NCI-H146 (cell line): ENCODE measurements at places on chromosomes 2 and 18.

- no peak for DNase-seq
Measured at GRCh38 chr2:237128026-237128703, 42.5 kb downstream of the COPS8 start.

GRCh38 chr2:219209236-219210195 is 2.9 kb downstream of the ZFAND2B start:
- DNase-seq, result no peak

- DNase-seq, result no peak
Measured at GRCh38 chr2:174878537-174879147, 114.4 kb upstream of the CHRNA1 start.

- no peak for DNase-seq
Measured at GRCh38 chr2:153394686-153395085, 83.9 kb downstream of the RPRM start.

- no peak for DNase-seq
Measured at GRCh38 chr2:229300790-229301189, 29.7 kb upstream of the PID1 start.

- DNase-seq, result no peak
Measured at GRCh38 chr18:31581498-31582197, 10.0 kb upstream of the TTR start.

GRCh38 chr18:48542513-48543181 is 3.8 kb downstream of the CTIF start:
- no peak for DNase-seq

- DNase-seq, result no peak
Measured at GRCh38 chr2:80299661-80300060, 4.9 kb downstream of the LRRTM1 start.

DNA sequence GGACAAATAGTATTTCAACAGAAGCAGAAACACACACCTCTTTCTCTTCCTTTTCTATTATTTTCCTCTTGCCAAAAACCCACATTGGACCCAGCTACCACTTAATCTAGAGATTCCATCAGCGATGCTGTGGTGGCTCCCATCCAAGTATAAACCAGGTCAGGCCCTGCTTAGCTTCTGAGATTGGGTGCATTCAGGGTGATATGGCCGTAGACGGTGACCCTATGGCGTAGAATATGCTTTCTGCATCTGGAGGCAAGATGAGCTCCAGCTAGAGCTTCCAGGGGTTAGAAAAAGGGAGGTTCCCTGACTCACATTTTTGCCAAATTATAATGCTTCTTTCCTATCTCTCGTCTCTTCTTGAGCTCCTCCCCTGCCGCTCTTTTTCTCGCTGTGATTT is 66.5 kb downstream of the TNP1 start:
- DNase-seq, result no peak

DNA sequence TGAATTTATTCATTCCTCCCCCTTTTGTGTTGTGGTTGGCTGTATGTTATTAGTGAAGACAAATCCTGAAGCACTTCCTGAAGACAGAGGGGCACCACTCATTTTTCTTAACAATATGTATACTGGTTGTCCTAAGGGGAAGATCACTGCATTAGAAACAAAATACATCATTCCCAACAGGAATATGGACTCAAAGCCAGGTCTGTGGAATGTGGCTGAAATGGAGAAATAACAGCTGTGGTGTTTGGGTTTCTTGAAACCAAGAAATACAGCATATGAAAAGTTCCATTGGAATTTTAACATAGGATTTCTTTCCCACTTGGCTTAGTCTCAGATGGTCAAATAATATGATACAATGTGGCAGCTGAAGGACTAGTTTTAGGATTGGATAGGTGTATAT is 267.6 kb downstream of the KCNE4 start:
- DNase-seq, result no peak

DNA sequence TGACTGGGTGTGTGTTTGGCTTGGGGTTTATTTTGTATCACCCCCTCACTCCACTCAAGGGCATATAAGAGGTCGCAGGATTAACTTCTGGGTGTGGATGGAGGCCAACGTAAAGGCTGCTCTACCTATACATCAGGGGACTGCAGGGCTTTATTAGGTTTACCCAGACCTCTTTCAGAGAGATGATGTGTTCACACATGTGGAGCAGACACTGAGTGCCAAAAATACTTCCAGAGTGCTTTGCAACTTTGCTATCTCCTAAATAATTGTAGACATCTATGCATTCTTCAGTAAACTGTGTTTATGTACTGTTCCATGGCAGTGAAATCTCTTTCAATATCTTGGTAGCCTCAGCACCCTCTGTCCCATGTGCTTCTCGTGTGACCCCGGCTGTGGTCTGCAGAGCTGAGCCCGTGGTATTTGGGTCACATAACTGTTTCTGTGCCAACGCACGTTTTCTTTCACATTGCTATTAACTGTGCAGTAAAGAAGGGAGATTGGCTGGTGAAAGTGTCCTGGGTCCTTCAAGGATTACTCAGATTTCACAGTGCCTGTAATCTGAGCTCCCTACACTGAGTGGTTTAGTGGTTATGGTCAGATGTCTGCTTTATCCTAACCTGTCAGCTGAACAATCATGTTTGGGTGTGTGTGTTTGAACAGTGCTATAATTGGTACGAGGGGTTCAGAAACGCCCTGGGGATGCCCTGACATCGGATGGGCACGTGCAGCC is 208.1 kb downstream of the VAPA start:
- DNase-seq, result peak; percentile 98

GRCh38 chr2:197234671-197235191 is 75.8 kb downstream of the ANKRD44 start:
- DNase-seq, result no peak

DNA sequence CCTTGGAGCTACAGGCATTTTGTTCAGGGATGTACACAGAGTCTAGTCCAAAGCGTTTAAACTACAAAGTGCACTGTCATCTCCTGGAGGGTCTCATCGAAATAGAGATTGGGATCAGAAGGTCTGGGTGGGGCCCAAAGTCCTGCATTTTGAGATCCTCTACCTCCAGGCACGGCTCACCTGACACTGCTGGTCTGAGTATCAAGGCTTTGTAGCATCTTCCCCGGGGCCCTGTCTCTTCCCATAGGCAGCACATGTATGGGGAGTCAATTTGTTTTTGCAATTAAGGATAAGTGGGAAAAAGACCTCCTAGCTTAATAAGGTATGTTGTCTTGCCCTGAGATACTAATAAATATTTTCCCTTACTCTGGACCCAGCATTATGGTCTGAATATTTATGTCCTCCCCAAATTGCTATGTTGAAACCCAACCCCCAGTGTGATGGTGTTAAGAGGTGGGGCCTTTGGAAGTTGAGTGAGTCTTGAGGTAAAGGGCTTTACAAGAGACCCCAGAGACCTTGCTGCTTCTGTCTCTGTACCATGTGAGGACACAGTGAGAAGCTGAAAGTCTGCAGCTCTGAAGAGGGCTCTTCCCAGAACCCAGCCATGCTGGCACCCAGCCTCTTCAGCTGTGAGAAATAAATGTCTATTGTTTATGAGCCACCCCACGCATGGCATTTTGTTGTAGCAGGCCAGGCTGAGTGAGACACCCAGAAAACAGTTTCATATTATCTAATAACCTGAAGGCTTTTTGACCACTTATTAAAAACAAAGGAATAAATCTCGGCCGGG is 258.7 kb upstream of the HS6ST1 start:
- DNase-seq, result no peak

- DNase-seq, result no peak
Measured at GRCh38 chr2:169077674-169078240, 8.4 kb downstream of the DHRS9 start.

DNA sequence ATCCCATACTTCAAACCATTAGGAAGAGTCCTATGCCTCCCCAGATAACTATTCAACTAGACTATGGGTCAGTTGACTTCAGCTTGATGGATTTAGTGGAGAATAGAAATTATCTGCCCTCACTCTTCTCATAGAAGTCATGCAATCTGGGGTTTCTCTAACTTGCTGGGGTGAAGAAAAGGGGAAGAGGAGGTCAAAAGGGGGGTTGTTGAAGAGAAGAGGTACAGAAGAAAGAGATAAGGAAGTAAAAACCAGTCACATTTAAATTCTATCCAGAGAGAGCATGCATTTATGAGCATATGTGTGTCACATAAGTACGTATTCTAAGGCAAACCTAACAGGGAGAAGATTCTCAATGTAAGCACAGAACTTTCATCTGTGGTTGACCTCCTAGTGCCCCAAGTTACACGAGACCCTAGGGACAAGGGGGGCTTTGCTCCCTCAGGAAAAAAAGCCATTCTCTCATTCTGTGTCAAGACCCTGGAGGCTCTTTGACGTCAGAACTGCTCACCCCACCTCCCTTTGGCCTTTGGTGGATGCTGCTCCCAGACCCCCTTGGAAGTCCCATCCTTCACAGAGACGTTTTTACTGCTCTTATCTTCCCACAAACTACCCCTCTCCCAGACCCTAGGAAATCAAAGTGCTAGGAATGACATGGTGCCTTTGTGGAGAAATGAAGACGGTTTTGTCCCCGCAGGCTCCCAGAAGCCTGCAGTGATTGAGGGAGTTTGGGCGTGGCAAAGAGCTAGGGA is 236.8 kb upstream of the TNP1 start:
- no peak for DNase-seq

GRCh38 chr2:137262594-137262993 is 497.2 kb downstream of the THSD7B start:
- no peak for DNase-seq

GRCh38 chr18:8801263-8801901 is 96.0 kb downstream of the MTCL1 start:
- no peak for DNase-seq
